ENCODE measurements at places on chromosomes 7 and 10. TPM values are rescaled to one million over a fixed set of nuclear protein-coding genes. Genes with fewer than 3 reads are reported as not detected.

The CRYGN gene
- total RNA-seq, result not detected

The CCDC146 gene
- 1.7 TPM for total RNA-seq

The IGF2BP3 gene
- total RNA-seq, result 9.1 TPM

The LEP gene
- total RNA-seq, result not detected

The EXOSC1 gene
- total RNA-seq, result 44.8 TPM

The SPDYE2B gene
- total RNA-seq, result not detected

The ARHGAP22 gene
- 31.6 TPM for total RNA-seq

The SPDYE9 gene
- not detected for total RNA-seq

The TRA2A gene
- 45.8 TPM for total RNA-seq

The GRM3 gene
- not detected for total RNA-seq

The LUC7L2 gene
- total RNA-seq, result 50.3 TPM

The ACSL5 gene
- 8.6 TPM for total RNA-seq

The TMEM273 gene
- not detected for total RNA-seq

The EBLN1 gene
- not detected for total RNA-seq

The PIK3CG gene
- 0.64 TPM for total RNA-seq

The LSM8 gene
- total RNA-seq, result 28.5 TPM

The OPN1SW gene
- total RNA-seq, result not detected

The MYL10 gene
- not detected for total RNA-seq

The ZMIZ1 gene
- total RNA-seq, result 30.9 TPM

The ITIH5 gene
- total RNA-seq, result 0.43 TPM

The COA1 gene
- total RNA-seq, result 37.7 TPM

The POLR2J gene
- 28.0 TPM for total RNA-seq

The DDX50 gene
- total RNA-seq, result 35.8 TPM

The HMX2 gene
- total RNA-seq, result not detected

The CPA5 gene
- total RNA-seq, result not detected

The SLC16A9 gene
- under 0.01 TPM for total RNA-seq
